ENCODE measurements at places on chromosomes 1 and 21.

DNA sequence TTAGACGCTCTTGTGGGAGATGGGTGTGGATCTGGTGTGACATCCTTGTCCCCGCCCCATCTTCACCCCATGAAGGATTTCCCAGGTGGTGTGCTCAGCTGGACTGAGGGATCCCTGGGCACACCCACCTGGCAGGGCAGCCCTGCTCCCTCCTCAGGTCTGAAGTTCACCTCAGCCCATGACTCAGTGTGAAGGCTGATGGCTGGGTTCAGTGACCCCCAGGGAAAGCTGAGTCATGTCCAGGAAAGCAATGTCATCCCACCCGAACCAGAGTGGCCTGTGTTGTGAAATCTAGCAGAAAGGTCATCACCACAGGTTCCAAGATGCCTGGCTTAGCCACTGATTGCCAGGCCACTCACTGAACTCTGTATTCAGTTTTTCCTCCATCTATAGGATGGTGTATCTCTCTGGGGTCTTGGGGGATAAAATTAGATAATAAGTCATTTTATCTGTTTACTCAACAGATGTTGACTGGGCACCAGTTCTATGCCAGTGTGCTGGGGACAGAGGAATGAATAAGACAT, 97.7 kb upstream of the JUN start:
- no peak for DNase-seq
- H3K4me3 ChIP-seq = no peak overlapping the region
- no peak overlapping the region for H3K27ac ChIP-seq

DNA sequence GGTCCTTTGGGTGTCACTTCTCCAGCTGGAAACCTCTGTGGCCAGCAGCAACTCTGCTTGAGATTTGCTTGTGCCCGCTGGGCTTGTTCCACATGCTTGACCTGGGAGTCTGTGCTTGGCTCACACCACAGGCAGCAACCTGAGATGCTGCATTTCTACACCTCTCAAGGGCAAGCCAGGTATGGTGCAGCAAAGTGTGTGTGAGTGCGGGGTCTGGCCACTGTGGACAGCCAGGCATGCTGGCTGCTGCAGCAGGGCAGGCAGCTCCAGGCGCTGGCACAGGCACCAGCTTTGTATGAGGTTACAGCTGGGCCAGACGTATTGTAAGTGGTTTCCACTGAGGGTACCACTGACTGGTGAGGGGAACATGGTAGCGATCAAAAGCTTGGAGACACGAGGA, 242.0 kb downstream of the PTGER3 start:
- no peak overlapping the region for H3K4me3 ChIP-seq
- no peaks in the 10 kb centered on the region for H3K27me3 ChIP-seq
- no peaks in the 10 kb centered on the region for H3K4me1 ChIP-seq
- DNase-seq = no peak
- no peaks in the 10 kb centered on the region for H3K36me3 ChIP-seq

DNA sequence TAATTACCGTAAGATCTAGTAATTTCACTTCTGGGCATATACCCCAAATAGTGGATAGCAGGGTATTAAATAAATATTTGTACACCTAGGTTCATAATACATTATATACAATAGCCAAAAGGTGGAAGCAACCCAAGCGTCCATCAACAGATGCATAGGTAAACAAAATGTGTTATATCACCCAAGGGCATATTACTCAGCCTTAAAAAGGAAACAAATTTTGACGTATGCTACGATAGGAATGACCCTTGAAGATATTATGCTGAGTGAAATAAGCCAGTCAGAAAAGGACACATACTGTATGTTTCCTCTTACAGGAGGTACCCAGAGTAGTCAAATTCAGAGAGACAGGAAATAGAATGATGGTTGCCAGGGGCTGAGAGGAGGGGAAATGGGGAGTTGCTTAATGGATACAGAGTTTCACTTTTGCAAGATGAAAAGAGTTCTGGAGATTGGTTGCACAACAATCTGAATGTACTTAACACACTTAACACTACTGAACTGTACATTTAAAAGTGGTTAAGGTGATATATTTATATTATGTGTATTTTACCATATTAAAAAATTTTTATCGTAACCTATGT, 36.6 kb upstream of the KCTD3 start:
- H3K36me3 ChIP-seq = no peaks in the 10 kb centered on the region
- DNase-seq = no peak
- H3K4me1 ChIP-seq = no peaks in the 10 kb centered on the region
- no peak overlapping the region for H3K4me3 ChIP-seq
- H3K27ac ChIP-seq = no peak overlapping the region

DNA sequence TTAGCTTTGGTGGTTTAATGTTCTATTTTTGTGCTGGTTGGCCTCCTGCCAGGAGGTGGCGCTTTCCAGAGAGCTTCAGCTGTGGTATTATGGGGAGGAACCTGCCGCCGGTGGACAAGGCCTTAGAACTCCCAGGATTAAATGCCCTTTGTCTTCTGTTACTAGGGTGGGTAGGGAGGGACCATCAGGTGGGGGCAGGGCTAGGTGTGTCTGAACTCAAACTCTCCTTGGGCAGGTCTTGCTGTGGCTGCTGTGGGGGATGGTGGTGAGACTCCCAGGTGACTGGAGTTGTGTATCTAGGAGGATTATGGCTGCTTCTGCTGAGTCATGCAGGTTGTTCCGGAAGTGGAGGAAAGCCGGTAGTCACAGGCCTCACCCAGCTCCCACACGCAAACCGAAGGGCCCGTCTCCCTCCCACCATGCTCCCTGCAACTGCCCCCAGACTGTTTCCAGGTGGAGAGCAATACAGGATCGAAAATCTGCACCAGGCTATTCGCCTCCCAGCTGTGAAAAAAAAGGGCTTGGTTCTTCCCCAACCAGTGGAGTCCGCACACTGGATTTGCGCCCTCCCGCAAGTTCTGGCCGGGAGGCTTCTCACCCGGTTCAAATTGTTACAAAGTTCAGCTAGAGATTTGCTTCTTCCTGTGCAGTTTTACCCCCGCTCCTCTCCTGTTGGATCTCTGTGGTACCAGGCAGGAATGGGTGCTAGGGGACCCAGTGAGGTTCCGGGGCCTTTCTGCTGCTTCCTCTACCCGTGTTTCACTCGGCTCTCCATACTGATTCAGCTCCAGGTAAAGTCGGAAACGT, 220.5 kb downstream of the CENPF start:
- no peak overlapping the region for H3K27ac ChIP-seq
- H3K4me3 ChIP-seq = no peak overlapping the region
- H3K27me3 ChIP-seq = no peaks in the 10 kb centered on the region
- H3K36me3 ChIP-seq = no peaks in the 10 kb centered on the region
- H3K4me1 ChIP-seq = no peaks in the 10 kb centered on the region

DNA sequence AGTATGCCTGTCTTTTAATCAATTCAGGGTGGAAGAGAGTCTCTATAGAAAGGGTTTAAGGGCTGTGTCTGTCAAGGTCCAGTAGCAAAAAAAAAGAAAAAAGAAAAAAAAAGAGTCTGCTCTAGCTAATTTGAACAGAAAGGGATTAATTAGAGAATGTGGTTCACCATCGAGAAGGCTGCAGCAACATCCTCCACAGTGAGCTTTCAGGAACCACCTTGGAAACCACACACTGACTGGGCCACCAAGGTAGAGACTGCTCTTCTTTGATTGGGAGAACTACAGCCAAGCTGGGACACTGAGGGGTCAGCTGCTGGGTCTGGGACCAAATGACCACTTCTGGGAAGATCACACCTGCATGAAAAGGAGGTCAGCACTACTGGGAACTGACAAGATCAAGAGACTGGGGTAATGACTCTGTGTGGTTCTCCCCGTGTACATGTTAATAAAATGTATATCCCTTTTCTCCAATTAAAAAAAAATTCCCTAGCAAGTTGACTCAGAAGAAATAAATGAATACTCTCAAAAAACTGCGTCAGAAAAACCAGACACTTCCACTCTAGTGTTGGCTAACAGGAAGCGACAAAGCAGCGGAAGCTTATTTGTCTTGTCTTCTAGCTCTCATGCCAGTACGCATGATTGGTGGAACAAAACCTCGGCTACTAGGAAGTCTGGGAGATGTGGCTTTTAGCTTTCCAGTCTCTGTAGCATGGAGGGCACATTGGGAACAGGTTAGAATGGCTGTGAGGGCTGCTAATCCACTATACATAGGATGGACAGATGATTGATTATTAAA, 60.0 kb upstream of the IVNS1ABP start:
- no peaks in the 10 kb centered on the region for H3K36me3 ChIP-seq
- H3K4me3 ChIP-seq = no peak overlapping the region
- H3K4me1 ChIP-seq = no peaks in the 10 kb centered on the region
- H3K27me3 ChIP-seq = no peaks in the 10 kb centered on the region

DNA sequence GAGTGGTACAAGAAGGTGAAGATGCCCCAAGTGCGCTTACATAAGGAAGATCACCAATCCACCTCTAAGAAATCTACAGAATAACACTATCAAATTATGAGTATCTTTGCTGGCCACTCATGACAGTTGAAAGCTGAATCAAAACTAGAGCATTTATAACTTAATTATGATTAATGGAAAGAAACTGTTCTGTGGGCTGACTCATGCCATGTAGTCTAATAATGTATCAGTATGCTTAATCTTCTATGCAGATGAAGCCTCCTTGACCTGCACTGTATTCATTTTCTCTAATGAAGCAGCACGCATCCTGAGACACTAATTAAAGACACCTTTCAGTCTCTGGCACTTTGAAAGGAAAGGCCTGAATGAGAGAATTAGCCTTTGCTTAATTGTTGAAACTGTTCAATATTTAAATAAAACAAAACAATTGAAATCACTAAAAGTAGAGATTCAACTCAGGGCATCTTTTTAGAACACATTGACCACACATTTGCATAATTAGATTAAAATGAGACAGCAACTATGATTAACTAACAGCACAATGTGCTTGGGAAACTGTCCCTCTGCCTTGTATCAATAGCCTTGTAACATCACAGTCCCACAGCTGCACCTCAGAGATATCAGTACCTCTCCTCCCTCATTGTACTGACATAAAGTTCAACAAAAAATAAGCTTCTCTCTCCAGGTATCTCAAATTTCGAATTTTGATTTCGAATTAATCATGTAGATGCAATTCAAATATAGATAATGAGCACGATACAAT, 105.6 kb downstream of the NTPCR start:
- H3K27ac ChIP-seq = no peak overlapping the region
- H3K36me3 ChIP-seq = peaks cover 18% of the 10 kb centered on the region
- DNase-seq = no peak
- H3K27me3 ChIP-seq = no peaks in the 10 kb centered on the region
- H3K4me1 ChIP-seq = no peaks in the 10 kb centered on the region

Measured in T-cell (primary cell).